ENCODE measurements at places on chromosomes 6 and 20.

DNA sequence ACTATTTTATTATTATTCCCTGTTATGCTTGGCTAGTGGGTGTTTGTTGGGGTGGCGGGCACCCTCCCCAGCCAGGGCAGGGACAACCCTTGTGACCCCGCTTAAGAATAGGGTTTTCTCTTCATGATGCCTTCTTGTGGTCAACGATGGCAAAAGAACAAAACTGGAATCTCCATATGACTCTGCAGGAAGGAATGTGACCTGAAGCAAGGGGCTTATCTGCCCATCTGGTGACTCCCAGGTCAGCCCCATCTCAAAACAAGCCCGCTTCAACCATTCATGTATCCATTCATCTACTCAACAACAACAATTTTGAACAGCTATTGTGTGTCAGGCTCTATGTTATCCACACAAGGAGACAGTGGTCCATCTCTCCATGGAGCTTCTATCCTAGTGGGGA is 30.9 kb upstream of the TGM6 start:
- no peak for DNase-seq

DNA sequence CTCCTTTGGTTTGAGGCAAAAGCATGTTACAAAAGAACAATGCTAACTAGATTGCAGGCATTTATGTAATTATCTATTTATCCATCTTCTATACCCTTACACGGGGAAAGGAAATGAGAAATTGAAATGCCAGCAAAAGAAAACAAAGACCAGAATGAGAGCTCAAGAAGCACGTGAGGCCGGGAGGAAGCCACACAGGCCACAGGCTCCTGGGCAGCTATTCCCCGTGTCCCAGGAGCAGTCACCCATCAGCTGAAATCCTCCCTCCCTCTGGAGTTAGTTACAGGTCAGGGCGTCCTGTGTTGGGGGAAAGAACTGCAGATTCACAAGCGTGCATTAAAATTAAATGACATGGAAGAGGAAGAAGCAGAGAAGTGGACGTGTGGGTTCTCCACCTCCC is 64.7 kb upstream of the RPS6KA2 start:
- DNase-seq = no peak

- DNase-seq = no peak
These were observed 105.7 kb upstream of the SNX9 start for GRCh38 chr6:157717340-157717748.

- no peak for DNase-seq
These were observed 994 bp downstream of the FOXC1 start for GRCh38 chr6:1610497-1611321.

- no peak for DNase-seq
These were observed 403.9 kb upstream of the SULF2 start for GRCh38 chr20:48189181-48189580.

DNA sequence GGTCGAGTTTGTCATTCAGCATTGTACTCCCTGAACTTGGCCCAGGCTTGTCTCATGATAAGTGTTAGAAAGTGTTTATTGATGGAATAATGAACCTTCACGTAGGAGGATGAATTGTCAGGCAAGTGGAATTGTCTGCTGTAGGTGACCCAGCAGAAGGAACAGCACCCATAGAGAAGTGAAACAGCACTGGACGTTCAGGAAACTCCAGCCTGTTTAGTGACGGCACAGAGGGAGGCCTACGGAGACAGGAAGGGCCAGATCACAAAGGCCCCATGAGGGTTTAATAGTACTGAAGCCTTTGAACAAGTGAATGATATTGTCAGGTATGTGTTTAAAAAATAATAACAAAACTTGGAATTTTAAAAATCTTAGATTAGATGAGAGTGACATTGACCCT is 2.9 kb downstream of the STX11 start:
- DNase-seq = no peak

DNA sequence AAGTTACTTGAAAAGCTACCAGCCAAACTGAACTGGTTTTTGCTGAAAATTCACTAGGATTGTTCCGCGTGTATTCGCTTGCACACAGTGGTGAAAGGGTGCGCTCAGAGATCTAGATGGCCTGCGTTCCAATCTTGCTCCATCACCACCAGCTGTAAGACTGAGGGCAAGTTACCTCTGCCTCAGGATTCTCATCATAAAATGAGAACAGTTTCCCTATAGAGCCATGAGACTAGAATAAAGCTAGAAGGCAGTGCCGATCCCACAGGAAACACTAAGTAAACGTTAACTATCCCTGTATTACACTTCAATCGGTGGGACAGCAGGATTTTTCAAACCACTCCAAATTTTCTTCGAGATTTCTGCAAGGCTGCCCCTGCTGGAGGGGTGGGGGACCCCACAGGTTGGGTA is 838 bp downstream of the AHCY start:
- no peak for DNase-seq

- DNase-seq = no peak
These were observed 7.2 kb downstream of the ACTR5 start for GRCh38 chr20:38755324-38755910.

GRCh38 chr6:105137388-105137787 is 42.4 kb downstream of the POPDC3 start:
- no peak for DNase-seq

DNA sequence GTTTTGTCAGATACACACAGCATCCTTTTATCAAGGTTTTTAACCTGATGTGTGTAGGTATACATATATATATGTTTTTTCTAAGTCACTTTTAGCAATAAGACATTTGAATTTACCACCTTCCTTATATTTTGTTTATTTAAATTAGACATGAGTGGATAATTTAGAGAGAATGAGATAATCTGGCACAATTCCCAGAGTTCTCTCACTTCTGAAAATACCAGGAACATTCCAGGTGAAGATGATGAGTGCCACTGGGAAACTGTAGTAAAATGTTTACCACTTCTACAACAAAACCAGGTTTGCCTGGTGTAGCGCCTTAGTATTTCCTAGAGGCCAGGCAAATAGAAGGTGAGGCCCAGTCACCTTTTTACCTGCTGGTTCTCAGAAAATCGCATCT is 189.5 kb downstream of the TMEM242 start:
- DNase-seq = no peak

GRCh38 chr6:99305021-99305554 is 44.4 kb downstream of the FAXC start:
- no peak for DNase-seq

- DNase-seq = no peak
These were observed 28.8 kb downstream of the METTL24 start for GRCh38 chr6:110329348-110329713.

- DNase-seq = no peak
These were observed 48.1 kb downstream of the PSMG4 start for GRCh38 chr6:3306848-3307247.

GRCh38 chr6:17036065-17036393 is 65.8 kb upstream of the STMND1 start:
- DNase-seq = no peak

GRCh38 chr6:47358440-47359225 is 48.9 kb upstream of the TNFRSF21 start:
- DNase-seq = no peak

- peak; percentile 82 for DNase-seq
These were observed 50.1 kb downstream of the NFATC2 start for GRCh38 chr20:51492167-51493092.

GRCh38 chr6:169534039-169534421 is 167.8 kb downstream of the WDR27 start:
- DNase-seq = no peak

- no peak for DNase-seq
These were observed 66.6 kb downstream of the SNX5 start for GRCh38 chr20:17901971-17902370.

DNA sequence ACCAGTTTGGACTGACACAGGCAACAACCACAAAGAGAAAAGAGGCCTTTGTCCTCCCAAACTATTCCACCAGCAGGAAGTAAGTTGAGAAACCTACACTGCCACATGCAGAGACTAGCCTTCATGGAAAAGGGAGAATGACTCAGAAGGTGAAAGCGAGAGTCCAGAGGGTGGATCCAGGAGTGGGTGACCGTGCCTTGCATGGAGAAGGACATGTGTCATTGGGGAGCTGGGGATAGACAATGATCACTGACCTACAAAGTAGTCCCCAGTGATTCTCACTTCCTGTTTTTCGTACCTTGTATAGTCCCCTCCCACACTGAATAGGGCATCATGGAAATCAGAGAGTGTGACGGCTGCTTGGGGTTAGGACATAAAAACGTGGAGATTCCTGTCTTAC is 91.9 kb downstream of the MYLK4 start:
- no peak for DNase-seq

DNA sequence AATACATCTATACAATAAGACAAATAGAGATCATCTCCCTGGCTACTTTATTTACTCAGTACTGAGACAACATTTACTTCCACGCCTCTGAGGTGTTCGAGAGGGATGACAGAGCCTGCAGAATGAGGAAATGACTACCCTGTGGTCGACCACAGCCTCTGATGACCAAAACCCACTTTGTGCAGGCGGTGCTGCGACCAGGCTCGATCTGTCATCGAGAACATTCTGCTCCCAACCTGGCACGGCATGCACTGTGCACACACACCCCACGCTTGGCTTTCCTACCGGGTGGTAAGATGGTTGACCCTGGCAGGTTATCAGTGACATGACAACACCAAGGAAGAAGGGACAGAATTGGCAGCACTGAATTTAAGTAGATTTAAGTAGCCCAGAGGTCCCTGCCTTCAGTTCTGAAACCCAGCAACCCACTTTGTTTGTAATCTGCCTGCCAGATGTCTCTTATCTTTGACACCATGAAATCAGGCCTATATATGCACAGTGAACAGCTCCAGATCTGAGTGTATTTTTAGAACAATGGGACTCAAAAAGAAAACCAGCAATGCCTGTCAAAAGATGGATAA is 42.6 kb downstream of the TTI1 start:
- no peak for DNase-seq

- no peak for DNase-seq
These were observed 28.5 kb downstream of the CDC5L start for GRCh38 chr6:44415873-44416502.

DNA sequence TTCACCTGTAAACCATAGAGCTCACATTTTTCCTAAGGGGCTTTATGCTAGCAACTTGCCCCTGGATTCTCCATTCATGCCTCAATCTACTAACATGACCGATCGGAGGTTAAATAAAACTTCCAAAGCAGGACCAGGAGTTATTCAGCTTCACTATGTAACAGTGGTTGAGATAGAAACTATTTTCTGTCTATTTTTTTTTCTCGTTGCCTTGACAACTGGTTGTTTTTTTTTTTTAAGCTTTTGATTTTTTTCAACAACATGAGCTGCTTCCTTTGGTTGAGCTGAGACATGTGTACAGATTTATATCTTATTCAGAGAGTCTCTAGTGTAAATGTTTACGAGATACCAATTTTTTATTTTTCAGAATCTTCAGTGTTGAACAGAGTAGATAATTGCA is 85.7 kb downstream of the SHLD1 start:
- no peak for DNase-seq

- no peak for DNase-seq
These were observed 132.5 kb downstream of the ALDH8A1 start for GRCh38 chr6:134817448-134817847.

GRCh38 chr6:43367245-43367984 is 2.0 kb downstream of the ZNF318 start:
- DNase-seq = no peak

GRCh38 chr6:152364866-152365265 is 272.3 kb downstream of the SYNE1 start:
- no peak for DNase-seq

DNA sequence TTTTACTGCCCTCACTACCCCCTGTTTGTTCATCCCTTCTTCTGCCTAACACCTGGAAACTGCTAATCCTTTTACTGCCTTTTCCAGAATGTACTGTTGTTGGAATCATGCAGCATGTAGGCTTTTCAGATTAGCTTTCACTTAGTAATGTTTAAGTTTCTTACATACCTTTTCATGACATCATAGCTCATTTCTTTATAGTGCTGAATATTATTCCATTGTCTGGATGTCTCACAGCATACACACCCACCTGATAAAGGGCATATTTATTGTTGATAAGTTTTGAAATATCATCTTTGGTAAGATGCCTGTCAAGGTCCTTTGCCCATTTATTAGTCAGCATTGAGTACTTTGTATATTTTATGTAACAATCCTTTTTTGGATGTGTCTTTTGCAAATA is 588.2 kb upstream of the NRSN1 start:
- DNase-seq = no peak

DNA sequence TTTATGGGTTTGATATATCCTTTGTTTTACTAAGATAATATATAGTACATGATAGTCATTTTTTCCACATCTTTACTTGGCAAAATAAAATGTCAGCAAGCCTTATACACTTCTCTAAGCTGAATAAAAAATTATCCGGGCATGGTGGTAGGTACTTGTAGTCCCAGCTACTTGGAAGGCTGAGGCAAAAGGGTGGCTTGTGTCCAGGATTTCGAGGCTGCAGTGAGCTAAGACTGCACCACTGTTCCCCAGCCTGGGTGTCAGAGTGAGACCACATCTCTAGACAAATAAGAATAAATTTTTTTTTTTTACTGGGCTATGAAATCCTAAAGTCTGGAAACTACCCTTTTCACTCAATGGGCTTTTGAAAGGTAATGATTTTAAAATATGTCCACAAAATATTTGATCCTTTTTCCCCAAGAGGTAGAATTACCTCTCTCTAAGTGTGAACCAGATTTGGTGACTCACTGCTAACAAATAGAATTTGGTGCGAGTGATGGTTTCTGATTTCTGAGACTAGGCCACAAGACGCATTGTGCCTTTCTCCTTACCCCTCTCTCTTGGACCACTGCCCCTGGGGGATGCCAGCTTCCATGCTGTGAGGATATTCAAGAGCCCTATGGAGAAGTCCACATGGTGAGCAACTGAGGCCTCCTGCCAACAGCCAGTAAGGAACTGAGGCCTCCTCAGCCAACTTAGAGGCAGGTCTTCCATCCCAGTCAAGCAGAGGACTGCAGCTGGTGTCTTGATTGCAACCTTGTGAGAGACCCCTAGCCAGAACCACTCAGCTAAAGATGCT is 84.2 kb upstream of the ZNFX1 start:
- no peak for DNase-seq

GRCh38 chr20:48267860-48268633 is 482.8 kb upstream of the SULF2 start:
- no peak for DNase-seq

DNA sequence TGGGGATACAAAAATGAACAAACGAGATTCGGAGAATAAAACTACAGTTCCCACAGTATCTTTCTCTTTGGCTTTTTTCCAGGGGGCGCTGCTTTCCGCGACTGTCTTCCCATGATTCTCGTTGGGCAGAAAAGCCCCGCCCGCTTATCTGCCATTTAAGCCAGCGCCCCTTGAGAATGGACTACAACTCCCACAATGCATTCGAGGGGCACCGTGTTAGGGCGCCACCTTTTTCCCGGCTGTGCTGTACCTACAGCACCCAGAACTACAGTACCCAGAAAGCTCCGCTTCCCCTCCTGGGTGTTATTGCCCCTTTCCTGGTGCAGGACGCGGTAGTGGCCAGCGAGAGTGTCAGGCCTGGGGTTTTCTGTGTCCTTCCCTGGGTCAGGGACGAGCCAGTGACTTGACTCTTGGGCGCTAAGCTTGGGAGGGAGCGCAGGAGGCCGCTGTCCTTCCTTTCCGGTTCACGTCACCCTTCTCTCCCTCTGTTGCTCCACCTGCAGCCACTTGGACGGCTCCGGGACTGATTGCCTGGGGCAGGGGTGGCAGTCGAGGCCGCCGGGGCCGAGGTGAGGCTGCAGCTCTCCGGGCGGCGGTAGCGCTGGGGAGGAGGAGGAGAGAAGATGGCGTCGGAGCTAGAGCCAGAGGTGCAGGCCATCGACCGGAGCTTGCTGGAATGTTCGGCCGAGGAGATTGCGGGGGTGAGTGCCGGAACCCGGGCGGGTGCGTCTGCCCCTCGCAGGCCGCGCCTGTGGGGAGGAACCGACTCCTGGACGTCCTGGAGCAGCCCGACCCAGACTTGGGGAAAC is at the start of gene UBR2:
TSS of gene UBR2 (plus strand) at position 333 of the 809 bp plus-strand sequence. CDS start at position 624, 291 bp downstream.
- peak; percentile 83 for DNase-seq

Data from mesothelial cell of epicardium (in vitro differentiated cells).